ENCODE measurements at places on chromosomes 7 and 10.

GRCh38 chr7:66896441-66896840 lies 24.6 kb upstream of the TMEM248 start:
- DNase-seq: no peak

- no peak for DNase-seq
Measured at GRCh38 chr10:74453169-74453568, 302.1 kb downstream of the ADK start.

DNA sequence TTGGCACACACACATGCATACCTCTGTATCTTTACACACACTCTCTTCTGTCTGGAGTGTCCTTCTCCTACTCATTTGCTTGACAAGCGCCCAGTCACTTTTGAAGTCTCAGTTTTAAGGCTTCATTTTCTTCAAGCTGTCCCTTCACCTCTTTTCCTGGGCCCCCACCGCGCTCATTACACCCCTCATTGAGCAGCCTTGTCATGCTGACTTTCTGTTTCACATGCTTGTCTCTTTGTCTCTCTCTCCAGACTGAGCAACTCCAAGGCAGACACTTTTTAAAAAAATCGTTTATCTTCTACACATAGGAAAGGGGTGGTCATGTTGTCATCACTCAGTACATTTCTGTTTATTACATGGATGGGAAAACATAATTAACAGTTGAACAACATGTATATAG lies 225.2 kb upstream of the FZD1 start:
- DNase-seq: no peak

DNA sequence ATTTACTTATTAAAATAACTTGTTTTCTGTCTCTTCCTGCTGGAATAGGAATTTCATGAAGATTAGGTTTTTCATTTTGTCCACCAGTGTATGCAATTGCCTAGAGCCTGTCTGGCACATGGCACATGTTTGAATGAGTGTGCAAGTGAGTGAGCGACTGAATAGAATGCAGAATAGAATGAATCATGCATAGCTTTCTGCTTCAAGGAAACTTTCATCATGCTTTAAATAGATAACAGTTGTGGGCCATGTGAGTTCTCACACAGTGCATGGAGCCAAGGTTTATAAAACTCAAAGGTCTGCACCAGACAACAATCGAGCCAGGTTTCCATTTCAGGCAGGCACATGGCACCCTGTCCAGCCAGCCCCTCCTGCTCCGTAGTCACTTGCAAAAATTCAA lies 74.2 kb upstream of the HECW1 start:
- DNase-seq: peak; percentile 71

- peak; percentile 24 for DNase-seq
Measured at GRCh38 chr7:84722086-84722485, 464.8 kb downstream of the SEMA3D start.

DNA sequence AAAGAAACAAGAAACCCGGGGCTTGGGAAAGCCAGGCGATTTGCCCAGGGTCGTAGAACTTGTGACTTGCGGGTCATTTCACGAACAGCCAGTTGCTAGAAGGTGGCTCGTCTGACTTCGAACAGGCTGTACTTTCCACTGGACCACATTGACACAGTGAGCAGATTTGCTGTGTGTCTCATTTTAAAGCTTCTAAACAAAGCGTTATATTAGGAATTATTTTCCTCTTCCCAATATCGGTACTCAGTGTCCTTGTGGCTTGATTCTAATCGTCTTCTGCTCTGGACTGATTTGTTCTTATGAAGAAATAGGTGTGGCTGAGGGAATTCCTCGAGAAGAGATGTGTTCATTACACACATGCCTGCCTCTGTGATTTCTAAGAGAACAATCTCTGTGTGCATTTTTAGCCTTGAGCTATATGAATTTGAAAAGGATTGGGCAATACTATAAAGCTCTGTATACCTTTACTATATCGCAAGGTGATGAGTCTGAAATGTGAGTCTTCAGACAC lies 150.0 kb upstream of the PRR15 start:
- DNase-seq: no peak

- DNase-seq: no peak
Measured at GRCh38 chr7:138521837-138522461, 61.9 kb downstream of the TRIM24 start.

DNA sequence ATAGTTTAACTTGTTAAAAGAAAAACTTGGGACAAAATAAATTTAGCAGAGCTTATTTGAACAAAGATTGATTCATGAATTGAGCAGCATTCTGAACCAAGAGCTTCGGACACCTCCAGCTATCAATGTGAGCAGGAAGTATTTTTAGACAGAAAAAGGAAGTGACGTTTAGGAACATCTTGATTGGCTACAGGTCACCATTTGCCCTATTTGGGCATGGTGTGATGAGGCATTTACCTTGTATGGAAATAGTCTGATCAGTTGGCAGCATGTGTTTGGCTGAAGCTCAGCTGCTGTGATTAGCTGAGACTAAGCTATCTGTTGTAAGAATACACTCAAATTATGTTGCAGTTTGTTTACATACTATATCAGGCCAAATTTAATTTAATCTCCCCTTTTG lies 185.1 kb downstream of the ATRNL1 start:
- no peak for DNase-seq

- no peak for DNase-seq
Measured at GRCh38 chr7:135843214-135843613, 94.6 kb upstream of the FAM180A start.

- DNase-seq: no peak
Measured at GRCh38 chr10:118395947-118396346, 53.8 kb upstream of the FAM204A start.

- DNase-seq: no peak
Measured at GRCh38 chr10:119279441-119279840, 72.1 kb downstream of the GRK5 start.

DNA sequence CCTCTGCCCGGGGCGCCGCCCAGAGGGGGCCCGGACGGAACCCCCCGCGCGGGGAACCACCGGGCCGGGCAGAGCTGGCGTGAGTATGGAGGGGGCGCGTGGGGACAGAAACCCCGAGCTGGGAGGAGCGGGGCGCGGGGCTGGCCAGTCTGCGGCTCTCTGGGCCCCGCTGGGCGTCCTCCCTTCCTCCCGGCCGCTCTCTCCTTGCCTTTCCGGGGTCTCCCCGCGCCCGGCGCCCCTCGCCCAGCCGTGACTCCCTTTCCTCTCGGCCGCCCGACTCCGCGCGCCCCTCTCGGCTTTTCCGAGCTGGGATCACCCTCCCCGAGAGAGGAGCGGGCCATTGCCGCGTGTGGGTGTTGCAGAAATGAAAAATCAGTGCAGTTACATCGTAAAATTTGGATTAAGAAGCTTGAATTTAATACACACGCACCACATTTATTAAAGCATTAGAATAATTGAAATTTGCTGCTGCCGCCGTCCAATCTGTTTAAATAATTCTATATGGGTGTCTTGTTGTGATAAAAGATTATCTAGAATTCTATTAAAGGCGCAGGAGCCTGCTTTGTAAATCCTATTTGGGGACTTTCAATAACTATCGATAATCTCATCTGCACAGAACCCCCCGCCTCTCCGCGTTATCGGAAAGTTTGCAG lies 9.1 kb downstream of the UNCX start:
- DNase-seq: no peak

- no peak for DNase-seq
Measured at GRCh38 chr7:94064541-94065191, 60.5 kb upstream of the BET1 start.

- DNase-seq: no peak
Measured at GRCh38 chr7:50676740-50677637, 105.7 kb downstream of the GRB10 start.

- no peak for DNase-seq
Measured at GRCh38 chr7:50619684-50620083, 54.5 kb upstream of the DDC start.

- DNase-seq: no peak
Measured at GRCh38 chr7:154672659-154673415, 330.1 kb downstream of the PAXIP1 start.

GRCh38 chr7:127930341-127931328 lies 100.6 kb downstream of the LRRC4 start:
- DNase-seq: no peak

DNA sequence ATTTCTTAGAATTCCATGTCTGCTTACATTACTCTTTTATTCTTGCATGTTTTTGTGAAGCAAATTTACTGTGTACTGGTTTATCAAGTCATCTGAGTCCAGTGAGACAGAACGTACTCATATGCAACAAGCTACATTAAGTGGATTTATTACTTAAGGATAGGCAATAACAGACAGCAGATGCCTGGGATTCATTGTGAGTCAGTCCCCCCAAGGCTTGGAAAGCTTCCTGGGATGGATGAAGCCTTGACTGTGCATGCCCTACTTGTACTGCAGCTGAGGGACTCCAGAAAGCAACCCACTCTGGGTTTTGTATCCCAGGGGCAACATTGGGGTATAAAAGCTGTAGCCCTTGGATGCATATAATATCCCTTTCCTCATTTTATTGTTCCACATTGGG lies 113.4 kb upstream of the RAB18 start:
- DNase-seq: peak; percentile 91

GRCh38 chr10:26801274-26801673 lies 59.5 kb downstream of the ABI1 start:
- DNase-seq: no peak

DNA sequence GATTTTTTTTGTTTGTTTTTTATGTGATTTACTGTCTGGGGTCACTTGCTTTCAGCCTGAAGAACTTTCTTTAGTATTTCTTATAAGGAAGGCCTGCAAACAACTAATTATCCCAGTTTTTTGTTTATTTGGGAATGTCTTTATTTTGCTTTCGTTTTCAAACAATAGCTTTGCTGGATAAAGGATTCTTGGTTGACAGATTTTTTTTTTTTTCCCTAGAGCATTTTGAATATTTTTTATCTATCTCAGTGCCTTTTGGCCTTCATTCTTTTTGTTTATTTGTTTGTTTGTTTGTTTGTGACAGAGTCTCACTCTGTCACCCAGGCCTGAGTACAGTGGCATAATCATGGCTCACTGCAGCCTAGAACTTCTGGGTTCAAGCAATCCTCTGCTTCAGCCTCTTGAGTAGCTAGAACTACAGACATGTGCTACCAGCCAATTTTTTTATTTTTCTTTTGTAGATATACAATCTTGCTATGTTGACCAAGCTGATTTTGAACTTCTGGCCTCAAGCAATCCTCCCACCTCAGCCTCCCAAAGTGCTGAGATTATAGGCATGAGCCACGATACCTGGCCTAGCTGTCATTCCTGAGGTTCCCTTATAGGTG lies 46.3 kb upstream of the FZD9 start:
- no peak for DNase-seq

GRCh38 chr7:154699417-154699816 lies 303.5 kb downstream of the PAXIP1 start:
- DNase-seq: no peak

GRCh38 chr7:1899951-1900762 lies 230.1 kb downstream of the ELFN1 start:
- no peak for DNase-seq

GRCh38 chr10:14782691-14783363 lies 8.1 kb upstream of the FAM107B start:
- DNase-seq: no peak
